ENCODE measurements at places on chromosomes 6 and 20. TPM values are rescaled to one million over a fixed set of nuclear protein-coding genes. Genes with fewer than 3 reads are reported as not detected.

DNA sequence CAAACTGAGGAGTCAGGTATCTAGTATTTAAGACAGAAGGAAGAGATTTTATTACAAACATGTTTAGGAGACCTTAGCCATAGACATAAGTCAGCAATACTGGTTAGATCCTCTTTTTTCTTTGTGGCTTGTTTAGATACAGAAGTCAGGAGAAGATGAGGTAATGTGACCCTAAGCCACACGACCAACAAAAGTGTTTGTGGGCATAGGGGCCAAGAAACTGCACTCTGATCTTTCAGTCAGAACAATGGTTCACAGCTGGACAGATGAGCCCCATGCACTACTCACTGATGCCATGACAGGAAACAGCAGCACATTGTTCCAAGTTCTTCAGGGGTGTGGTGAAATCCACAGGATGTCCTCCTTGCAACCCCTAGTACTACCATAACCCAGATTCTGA, 238.5 kb upstream of the RAB32 start:
- H3K4me3 ChIP-seq = no peak overlapping the region
- H3K27ac ChIP-seq = no peak overlapping the region
- no peaks in the 10 kb centered on the region for H3K36me3 ChIP-seq
- no peaks in the 10 kb centered on the region for H3K27me3 ChIP-seq
- no peaks in the 10 kb centered on the region for H3K4me1 ChIP-seq
- no peak for DNase-seq

DNA sequence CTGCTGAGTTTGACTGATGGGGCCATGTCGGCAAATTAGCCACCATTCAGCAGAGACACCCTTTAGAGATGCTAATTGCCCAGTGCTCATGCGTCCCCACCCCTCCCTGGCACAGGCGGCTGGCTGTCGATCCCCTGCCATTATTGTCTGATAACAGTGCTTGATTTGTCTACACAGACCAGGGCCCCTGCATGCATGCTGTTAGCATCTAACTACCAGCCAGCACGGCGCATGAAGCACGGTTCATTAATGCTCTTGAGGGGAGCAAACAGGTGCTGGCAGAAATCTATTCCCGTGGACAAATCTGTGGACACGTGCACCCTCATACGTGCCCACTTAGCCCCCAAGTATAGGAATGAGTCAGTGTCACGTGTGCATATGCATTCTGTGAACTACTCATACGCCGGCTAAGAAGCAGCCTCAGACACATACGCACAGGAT, 32.2 kb downstream of the KCNB1 start:
- no peaks in the 10 kb centered on the region for H3K36me3 ChIP-seq
- no peak overlapping the region for H3K4me3 ChIP-seq
- DNase-seq = no peak

DNA sequence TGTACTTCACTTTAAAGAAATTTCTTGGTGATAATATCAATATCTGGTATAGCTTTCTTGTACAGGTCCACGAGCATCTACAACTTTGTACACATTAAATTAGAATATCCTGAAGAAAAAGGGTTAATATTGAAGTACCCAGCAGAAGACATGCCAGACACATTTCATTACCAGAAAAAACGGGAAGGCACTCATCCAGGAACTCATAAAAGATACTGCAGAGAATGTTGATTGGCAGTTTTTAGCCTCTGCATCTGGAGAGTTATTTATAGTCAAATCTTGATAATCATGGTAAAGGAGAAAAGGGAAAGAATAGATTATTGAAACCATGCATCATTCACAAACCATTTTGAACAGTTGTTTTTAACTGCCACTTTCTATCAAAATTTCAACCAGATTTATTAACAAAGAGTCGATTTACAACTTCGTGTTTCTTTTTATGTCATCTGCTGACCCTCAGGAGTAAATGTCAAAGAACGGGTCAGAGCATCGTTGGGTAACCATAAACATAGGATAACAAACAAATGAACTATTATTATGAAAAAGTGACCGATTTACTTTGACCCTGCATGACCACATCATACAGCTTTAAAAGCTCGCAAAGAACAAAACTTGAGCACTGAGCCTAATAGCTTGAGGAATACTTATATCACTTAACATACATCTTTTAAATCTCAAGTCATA, 229.2 kb upstream of the SGK1 start:
- H3K4me1 ChIP-seq = peaks cover 26% of the 10 kb centered on the region
- no peaks in the 10 kb centered on the region for H3K36me3 ChIP-seq
- H3K27me3 ChIP-seq = no peaks in the 10 kb centered on the region

GRCh38 chr20:36591281-36591680, 14.3 kb upstream of the RAB5IF start:
- H3K4me3 ChIP-seq = no peak overlapping the region
- no peak for DNase-seq
- no peaks in the 10 kb centered on the region for H3K36me3 ChIP-seq

GRCh38 chr6:36334832-36335459, 1.7 kb downstream of the BNIP5 start:
- no peaks in the 10 kb centered on the region for H3K36me3 ChIP-seq
- peaks cover 53% of the 10 kb centered on the region for H3K27me3 ChIP-seq
- no peaks in the 10 kb centered on the region for H3K4me1 ChIP-seq
- DNase-seq = no peak
- no peak overlapping the region for H3K27ac ChIP-seq

DNA sequence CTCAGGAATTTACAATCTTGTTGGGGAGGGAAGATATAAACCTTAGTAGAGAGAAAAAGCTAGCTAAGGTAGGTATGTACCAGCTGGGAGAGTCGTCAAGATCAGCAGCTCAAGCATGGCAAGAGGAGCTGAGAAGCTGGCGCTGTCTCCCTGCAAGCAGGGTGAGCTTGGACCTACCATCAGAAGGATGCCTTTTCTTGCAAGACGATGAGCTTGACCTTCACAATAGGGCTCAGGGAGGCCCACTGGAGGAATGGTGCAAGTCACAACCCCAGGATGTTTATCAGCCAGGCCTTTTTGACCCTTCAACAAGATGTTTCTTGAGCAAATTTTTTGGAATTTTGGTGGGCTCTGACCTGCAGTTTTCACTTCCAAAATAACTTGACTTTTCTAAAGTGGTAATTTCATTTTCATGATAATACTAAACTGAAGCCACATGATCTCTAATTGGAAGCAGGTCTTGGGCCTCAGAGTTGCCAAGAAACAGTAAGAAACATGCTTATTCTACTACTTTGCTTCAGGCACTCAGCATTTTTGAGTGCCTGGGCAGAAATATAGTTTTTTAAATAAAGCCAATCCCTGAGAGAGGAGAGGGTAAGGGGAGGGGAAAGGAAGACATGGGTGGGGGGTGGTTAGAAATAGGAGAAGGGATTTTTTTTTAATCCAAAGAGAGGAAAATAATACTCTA, 258.1 kb downstream of the CLIC5 start:
- peak; percentile 44 for DNase-seq
- H3K4me3 ChIP-seq = no peak overlapping the region
- H3K36me3 ChIP-seq = no peaks in the 10 kb centered on the region
- peaks cover 17% of the 10 kb centered on the region for H3K4me1 ChIP-seq

- no peak for DNase-seq
- no peaks in the 10 kb centered on the region for H3K27me3 ChIP-seq
- H3K36me3 ChIP-seq = peaks cover 55% of the 10 kb centered on the region
- H3K4me3 ChIP-seq = no peak overlapping the region
- no peak overlapping the region for H3K27ac ChIP-seq
Observed at GRCh38 chr20:44979090-44979621, 12.8 kb downstream of the STK4 start.

GRCh38 chr6:4350567-4351519, 215.5 kb upstream of the ECI2 start:
- peaks cover 49% of the 10 kb centered on the region for H3K4me1 ChIP-seq
- DNase-seq = peak; percentile 43
- no peaks in the 10 kb centered on the region for H3K27me3 ChIP-seq
- peak overlapping the region; percentile 61 for H3K4me3 ChIP-seq
- peak overlapping the region; percentile 95 for H3K27ac ChIP-seq

The CTCFL gene
- total RNA-seq = not detected

The ID4 gene
- total RNA-seq = 41.0 TPM
